ENCODE measurements at places on chromosomes 6 and 20.

DNA sequence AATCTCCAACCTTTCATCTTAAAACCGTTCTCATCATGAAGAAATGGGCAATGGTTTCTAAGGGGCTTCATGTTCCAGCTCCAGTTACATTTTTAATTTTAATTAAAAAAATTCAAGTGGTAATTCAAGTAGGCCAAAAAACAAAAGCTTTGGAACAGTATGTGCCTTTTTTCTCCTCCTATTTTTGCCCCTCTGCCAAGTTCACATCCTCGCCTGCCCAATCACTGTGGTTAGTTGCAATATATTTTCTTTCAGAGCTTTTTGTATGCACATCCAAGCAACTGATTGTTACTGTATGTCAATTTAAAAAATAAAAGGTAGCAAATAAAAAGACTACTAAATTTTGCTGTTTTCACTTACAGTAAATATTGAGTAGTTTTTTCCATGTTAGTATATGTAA lies 99.8 kb upstream of the B3GAT2 start:
- DNase-seq, result no peak

DNA sequence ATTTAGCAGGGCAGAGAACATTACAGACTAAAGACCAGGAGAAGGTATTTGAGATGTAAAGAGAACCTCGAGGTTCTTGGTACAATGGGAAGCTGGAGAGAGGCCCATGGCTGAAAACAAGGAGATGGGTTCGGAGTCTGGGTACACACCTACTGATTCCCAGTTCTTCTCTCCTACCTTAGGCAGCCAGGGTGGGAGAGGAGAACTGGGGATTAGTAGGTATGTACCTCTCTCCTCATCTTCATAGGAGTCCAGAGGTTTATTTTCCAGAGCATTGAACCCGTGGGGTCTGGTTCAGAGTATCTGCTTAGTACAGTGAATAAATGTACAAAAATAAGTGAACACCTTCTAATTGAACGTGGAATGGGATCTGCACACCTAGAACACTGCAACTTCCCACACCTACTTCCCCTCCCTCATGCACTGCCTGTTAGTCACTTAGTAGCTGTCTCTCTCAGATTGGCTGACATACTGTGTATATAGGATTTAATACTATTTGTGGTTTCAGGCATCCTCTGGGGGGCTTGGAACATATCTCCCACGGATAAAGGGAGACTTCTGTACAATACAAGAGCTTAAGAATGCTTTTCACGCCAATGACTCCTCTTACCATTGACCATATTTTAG lies 23.5 kb upstream of the NUP153 start:
- DNase-seq, result no peak

GRCh38 chr6:157666729-157667128 lies 156.3 kb upstream of the SNX9 start:
- no peak for DNase-seq

- DNase-seq, result no peak
Measured at GRCh38 chr20:35598476-35598875, 17.2 kb upstream of the SPAG4 start.

- no peak for DNase-seq
Measured at GRCh38 chr6:14194483-14194882, 76.9 kb downstream of the CD83 start.
